LHCN-M2 (cell line): ENCODE measurements at places on chromosomes 1 and 21.

DNA sequence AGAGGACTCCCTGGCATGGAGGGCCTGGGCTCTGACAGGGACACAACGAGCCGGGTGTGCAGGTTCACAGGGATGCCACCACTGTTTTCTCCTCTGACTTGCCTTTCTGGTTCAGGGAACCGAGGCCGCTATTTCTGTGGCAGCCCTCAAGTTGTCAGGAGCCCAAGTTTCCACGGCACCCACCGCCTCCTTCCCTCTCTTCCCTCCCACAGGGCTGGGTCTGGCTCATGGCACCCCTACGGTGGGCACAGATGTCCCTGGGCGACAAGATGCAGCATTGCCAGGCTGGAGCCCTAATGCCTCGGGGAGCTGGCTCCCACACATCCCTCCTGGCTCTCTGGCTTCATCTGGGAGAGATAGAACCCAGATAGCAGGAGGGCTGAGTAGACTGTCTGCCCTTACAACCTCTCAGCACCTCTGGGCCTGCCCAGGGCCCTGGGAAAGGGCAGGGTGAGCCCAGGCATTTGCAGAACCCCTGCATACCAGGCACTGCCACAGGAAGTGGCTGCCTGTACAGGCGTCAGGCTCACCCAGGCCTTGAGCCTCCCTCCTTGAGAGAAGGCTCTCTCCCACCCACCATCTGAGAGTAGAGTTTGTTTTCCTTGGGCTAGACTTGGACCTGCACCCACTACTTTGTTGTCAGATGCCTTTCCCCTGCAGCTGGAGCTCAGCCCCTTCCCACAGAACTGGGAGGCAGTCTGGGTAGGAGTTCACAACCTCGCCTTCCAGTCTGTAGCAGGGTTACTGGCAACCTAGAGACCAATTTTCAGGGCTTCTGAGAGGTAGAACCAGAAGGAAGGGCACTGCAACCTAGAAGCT lies 20.5 kb downstream of the KCNC4 start:
- no peak for DNase-seq

DNA sequence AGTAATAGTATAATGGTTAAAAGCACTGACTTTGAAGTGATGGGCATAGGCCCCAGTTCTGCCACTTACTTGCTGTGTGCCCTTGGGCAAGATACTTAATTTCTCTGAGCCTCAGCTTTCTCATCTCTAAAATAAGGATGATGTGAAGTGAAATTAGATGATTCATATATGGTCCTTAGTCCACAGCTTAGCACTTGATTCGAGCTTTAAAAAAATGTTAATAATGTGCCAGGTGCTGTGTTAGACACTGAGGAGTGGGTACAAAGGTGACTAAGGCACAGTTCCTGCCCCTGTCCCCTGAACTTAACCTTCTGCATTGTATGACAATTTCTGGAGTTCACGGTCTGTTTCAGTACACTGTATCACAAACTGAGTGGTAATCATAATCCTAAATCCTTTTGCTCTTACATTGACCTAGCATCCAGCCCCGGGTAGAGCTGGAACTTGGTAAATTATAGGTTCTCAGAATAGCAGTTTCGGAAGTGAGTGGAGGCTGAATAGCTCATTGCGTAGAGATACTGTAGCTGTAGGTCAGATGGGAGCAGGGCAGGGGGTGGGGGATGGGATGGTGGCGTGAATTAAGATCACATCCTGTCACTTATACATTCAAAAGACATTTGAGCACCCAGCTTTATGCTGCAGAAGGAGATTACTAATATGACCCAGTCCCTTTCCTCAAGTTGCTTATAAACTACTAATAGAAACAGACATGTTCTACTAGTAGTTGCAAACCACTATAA lies 1.5 kb downstream of the ZNF691 start:
- DNase-seq: no peak

- no peak for DNase-seq
Measured at GRCh38 chr1:76229279-76230005, 154.9 kb downstream of the ST6GALNAC3 start.

GRCh38 chr1:10398278-10398733 lies 558 bp upstream of the PGD start:
- DNase-seq: peak; percentile 10

DNA sequence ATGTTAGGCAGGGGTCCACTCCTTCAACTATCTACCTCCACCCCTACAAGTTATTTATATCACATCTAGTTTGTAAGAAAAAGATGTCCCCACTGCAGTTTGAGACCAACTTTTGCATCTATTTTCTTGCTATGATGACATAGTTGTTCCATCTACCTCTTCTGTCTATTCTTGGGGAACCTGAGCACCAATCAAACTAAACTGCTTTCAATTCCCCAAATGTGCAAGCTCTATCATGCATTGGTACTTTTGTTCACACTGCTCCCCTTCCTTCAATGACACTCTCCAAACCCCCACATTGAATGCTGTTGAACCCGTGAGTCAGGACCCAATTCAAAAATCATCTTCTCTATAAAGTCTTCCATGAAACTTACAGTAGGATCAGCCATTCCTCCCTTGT lies 16.0 kb upstream of the FRRS1 start:
- no peak for DNase-seq

- DNase-seq: no peak
Measured at GRCh38 chr1:24636661-24637357, 6.3 kb upstream of the SRRM1 start.

GRCh38 chr1:236516929-236517704 lies 6.7 kb upstream of the LGALS8 start:
- DNase-seq: peak; percentile 23

DNA sequence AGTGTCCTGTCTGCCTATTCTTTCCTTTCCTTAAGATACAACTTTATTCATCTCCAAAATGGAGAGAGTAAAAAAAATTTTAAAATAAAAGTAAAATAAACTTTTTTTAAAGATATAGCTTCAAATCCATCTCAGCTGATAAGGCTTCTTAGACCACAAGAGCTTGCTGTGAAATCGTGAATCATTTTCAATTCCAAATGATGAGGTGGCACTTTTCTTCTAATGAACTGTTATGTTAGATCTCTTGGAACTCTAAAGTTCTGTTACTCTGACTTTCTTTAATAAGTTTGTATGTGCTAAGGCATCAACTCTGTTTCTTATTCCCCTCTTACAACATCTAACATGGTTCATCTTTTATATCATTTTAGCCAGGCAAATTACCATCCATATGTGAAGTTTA lies 4.5 kb downstream of the SH3GLB1 start:
- DNase-seq: peak; percentile 21

GRCh38 chr1:68211761-68212380 lies 20.5 kb downstream of the WLS start:
- no peak for DNase-seq

DNA sequence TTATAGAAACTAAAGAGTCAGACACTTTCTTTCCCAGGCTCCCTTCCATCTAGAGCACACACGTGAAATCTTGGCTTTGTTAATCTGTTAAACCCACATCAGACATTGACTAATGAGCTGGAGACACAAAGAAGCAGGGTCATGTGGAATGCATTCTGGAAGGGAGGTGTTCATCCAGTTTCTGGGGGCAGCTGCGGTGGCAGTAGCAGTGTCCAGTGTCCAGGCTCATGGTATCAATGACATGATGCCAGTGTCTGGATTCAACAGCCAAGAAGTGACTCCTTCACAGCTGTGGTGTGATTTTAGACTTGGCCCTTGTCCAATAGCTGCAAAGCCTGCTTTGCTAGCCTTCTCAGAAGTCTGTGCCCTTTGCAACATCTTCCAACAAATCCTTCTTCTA lies 95.2 kb downstream of the NTPCR start:
- DNase-seq: peak; percentile 54

- DNase-seq: no peak
Measured at GRCh38 chr1:53121319-53122172, 20.9 kb downstream of the SLC1A7 start.

GRCh38 chr1:202205523-202206190 lies 12.1 kb downstream of the LGR6 start:
- no peak for DNase-seq
